ENCODE measurements at places on chromosomes 16 and 17. TPM values are rescaled to one million over a fixed set of nuclear protein-coding genes. Genes with fewer than 3 reads are reported as not detected.

The ZNF213 gene
- total RNA-seq: 10.6 TPM

The ARHGAP44 gene
- total RNA-seq: 1.7 TPM

The TERB1 gene
- total RNA-seq: 0.26 TPM

The SULT1A4 gene
- 2.1 TPM for total RNA-seq

The SEC14L5 gene
- total RNA-seq: 0.13 TPM
